ENCODE measurements at places on chromosomes 11 and 22.

- DNase-seq, result no peak
Observed at GRCh38 chr11:115217726-115218311, 286.4 kb downstream of the CADM1 start.

DNA sequence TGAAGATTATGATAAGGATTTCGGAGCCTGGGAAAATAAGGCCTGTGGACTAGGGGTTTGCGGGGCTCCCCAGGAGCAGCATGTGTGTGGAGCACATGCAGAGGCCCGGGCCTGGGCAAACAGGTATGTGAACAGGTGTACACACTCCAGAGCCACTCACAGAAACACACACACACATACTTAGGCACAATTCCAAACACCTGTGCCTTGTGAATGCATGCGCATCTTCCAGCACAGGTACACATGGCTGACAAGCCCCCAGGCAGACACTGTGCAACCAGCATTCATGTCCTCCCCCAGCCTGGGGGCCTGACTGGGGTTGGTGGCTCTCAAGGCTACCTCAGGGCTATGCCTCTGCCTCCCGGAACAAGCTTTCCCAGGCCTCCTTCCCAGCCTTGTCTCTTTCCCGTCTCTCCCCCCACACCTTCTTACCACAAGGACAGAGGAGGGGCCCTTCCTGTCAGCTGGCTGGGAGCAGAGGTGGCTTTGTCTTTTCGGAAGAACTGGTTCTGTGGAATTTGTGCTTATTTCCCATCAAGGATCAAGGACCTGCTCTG is 2.6 kb upstream of the P2RY6 start:
- DNase-seq, result no peak

DNA sequence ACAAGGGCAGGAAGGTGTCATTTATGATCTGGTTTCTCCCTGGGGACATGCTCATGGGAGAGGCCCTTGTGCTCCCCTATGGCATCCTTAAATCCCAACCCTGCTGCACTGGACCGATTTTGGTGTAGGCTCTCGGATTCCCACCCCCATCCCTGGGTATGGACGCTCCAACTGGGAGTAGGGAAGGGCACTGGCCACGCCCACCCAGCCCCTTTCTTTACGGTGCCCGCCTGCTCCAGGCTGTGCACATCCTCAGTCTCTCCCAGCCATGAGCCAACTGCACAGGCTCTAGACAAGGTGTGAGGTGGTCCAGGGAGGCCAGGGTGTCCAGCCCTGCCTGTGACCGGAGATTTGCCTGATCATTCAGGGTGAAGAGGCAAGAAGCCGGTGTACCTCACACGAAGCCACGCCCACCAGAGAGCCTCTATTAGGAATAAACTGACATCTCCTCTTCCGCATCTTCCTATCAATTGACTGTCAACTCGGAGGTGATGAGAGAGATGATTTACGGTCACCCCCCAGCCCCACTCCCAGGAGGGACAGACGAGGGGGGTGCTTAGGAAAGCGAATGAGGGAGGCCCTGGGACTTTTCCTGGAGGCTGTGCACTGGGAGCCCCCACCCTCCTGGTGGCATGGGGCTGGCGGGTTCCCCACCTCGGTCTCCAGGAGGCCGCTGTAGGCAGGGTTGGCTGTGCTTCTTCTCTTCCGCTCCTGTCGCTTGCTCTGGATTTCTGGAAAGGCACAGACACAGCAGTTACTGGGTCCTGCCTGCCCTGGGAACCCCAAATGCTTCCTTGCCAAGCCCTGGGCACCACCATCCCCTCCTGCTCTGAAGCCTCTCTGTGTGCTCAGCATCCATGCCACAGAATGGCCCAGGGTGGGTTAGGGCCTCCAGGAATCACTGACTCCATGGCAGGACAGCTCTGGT is 116.7 kb downstream of the PHF21B start:
- DNase-seq, result no peak

- DNase-seq, result no peak
Observed at GRCh38 chr11:69642913-69643632, 2.1 kb downstream of the CCND1 start.

- DNase-seq, result no peak
Observed at GRCh38 chr22:35538801-35539321, 1.8 kb upstream of the RASD2 start.

- DNase-seq, result no peak
Observed at GRCh38 chr11:130037881-130038585, 31.7 kb upstream of the APLP2 start.

DNA sequence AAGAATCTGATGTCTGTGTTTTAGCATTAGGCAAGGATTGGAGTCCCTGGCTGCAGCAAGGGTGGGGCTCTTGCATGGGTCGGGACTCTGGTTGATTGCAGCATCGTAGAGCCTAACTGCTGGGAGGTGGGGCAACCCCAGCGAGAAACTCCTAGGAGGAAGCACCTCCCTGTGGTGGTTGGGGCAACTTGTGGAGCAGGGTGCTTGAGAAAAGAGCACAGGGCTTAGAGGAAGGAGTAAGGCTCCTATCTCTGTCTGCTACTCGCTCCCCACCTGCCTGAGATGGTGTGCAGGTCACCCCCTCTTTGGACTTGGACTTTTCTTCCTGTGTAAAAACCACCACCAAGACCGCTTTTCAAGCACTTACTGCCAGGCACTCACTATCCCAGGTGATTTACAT is 15.6 kb downstream of the SREBF2 start:
- DNase-seq, result no peak

- DNase-seq, result no peak
Observed at GRCh38 chr11:61069427-61069826, 32.9 kb upstream of the CD5 start.

- no peak for DNase-seq
Observed at GRCh38 chr22:50048061-50048765, 9.9 kb downstream of the TTLL8 start.

GRCh38 chr11:69221086-69221485 is 65.4 kb downstream of the SMIM38 start:
- no peak for DNase-seq

DNA sequence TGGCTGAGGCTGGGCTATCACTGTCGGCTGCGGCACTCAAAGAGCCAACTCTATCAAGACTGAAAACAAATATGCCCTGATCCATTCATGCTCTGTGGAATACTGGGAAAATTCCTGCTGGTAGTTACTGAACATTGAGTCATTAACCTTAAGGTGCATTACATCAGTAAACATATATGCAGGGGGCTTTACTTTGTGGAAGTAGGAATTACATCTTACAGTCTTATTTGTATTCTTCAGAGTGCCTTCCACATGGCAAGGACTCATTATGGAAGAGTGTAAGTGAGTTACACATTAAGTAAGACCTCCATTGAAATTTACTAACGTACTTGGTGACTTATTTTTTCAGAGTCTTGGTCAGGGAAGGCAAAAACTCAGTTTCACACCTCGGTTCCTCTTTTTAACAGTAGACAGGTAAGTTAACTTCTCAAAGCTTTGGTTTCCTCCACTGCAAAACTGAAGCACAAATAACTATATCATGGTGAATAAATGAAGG is 4.5 kb downstream of the OR5B21 start:
- DNase-seq, result no peak

GRCh38 chr11:70854901-70855556 is 397.3 kb downstream of the SHANK2 start:
- DNase-seq, result no peak

- DNase-seq, result no peak
Observed at GRCh38 chr22:20536590-20537324, 29.3 kb downstream of the MED15 start.

GRCh38 chr11:93842461-93842860 is 8.0 kb downstream of the VSTM5 start:
- peak; percentile 19 for DNase-seq

- no peak for DNase-seq
Observed at GRCh38 chr11:83011333-83012167, 60.1 kb downstream of the RAB30 start.

DNA sequence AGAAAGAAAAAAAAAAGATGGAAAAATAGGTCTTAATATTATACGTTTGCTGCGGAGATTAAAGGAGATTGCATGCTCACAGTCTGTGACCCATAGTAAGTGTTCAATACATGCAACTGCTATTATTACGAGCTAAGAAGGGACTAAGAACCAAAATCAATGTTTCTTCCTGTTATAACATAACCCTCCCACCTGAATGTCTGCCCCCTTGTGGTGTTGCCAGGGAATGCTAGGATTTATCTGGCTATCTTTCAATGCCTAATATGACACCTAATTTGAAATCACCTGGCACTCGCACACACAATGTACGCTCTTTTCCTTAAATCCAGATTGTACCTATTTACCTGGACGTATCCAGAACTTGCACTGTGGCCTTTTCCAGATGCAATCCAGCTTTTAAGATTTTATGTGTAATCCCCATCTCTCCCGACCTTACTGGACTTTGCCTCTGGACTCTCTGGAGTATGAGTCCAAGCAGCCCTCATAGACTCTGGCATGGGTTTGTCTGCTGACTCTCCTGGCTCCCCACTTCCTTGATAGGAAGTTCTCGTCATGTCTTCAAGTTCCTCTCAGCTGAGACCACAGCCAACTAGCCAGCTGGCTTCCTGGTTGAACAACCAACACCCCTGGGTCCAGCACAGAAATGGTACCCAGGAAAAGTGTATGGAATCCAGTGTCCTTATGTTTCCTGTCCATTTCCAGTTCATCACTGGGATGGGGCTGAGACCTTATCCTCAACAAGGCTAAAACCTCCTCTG is 151.5 kb downstream of the CCDC34 start:
- no peak for DNase-seq

Data from AG04449 (cell line).